ENCODE measurements at places on chromosomes 1 and 21.
A peak's percentile ranks its signal among the peaks of the same experiment; 100 is the strongest.

GRCh38 chr1:54417123-54417522 lies 10.9 kb upstream of the SSBP3 start:
- no peak for DNase-seq

GRCh38 chr21:44611551-44611950 lies 328 bp upstream of the KRTAP10-8 start:
- DNase-seq: no peak

DNA sequence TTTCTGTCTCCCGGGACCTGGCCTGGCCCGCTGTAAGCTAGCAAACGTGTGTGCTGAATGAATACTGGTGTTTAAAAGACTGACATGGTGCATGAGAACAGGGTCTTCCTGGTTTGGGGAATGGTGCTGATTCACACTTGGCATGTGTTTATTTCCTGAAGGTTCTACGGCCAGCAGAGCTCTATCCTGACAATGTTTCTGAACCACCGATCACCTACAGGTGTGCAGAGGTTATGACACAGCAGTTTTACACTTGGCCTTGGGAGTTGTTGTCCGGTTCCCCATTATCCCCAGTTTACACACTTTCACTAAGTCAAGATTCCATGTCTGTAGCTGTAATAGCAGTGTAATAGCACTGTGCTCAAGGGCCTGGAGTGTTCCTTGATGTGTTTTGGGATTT lies 127.3 kb downstream of the ROR1 start:
- DNase-seq: no peak

DNA sequence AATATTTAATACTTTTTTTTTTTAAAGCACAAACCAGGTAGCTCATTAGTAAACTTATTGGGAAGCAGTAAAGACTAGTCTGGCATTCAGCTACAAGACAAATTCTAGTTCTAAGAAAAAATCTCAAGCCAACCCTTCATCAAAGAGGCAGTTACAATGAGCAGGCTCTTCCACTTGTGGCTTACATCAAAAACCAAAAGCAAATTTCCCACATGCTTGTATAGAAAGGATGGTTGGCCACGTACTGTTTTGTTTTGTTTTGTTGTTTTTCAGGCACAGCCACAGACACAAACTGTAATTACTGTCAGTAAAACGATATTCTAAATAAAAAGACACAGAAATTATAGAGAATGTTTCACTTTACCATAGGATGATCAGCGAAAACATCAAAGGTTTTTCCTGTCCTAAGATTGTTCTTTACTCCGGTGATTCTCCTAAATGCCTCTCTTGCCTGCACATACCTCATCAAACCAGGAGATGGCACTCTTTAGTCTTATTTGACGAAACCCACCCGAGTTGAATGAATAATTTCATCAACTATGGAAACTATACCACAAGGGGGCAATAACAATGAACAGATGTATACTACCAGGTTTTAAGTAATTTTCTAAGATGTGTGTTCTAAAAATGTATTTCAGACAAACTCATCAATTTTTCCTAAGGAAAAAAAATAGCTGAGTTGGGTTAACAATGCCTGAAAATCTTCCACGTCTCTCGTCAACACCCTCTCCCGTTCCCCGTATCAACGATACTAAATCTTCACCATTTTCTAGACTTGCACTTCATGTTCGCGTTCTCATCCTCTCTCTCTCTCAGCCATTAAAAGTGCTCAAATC lies 26.9 kb downstream of the RPL5 start:
- peak; percentile 23 for DNase-seq

- no peak for DNase-seq
Observed at GRCh38 chr1:78333502-78333901, 157.3 kb upstream of the PTGFR start.

Data from stimulated activated CD4-positive, alpha-beta T cell treated with anti-CD3 and anti-CD28 coated beads, Interleukin-1b, Interleukin-23, amount 100 ng/mL, for 1 hour (primary cell).